ENCODE measurements at places on chromosomes 11 and 22. TPM values are rescaled to one million over a fixed set of nuclear protein-coding genes. Genes with fewer than 3 reads are reported as not detected.

GRCh38 chr11:34309965-34310364 is 47.8 kb downstream of the ABTB2 start:
- no peak for DNase-seq
- peaks cover 5% of the 10 kb centered on the region for H3K27me3 ChIP-seq
- H3K4me1 ChIP-seq, result peaks cover 20% of the 10 kb centered on the region
- no peak overlapping the region for H3K27ac ChIP-seq
- H3K36me3 ChIP-seq, result peaks cover 3% of the 10 kb centered on the region

DNA sequence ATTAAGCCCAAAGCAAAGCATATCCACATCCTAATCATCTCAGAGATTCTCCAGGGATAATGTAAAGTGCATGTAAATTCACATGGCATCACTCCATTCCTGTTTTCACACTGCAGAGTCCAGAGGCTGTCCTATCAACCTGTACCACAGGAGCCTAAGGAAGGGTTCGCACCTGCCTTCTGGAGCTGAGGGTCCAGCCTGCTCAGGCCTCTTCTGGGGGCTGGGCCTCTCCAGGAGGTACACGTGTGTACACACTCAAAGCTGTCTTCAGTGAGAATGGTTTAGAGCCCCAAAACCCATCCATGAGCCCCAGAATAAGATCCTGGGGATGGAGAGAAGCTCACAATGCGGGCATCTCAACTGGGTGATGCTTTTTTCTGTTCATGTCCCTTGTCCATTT is 23.9 kb downstream of the PI4KA start:
- H3K36me3 ChIP-seq, result peaks cover 36% of the 10 kb centered on the region
- H3K27me3 ChIP-seq, result no peaks in the 10 kb centered on the region
- no peak overlapping the region for H3K27ac ChIP-seq
- peaks cover 13% of the 10 kb centered on the region for H3K4me1 ChIP-seq
- no peak overlapping the region for H3K4me3 ChIP-seq

GRCh38 chr11:120398132-120398531 is 61.9 kb downstream of the ARHGEF12 start:
- H3K27me3 ChIP-seq, result peaks cover 28% of the 10 kb centered on the region
- no peak for DNase-seq
- no peaks in the 10 kb centered on the region for H3K36me3 ChIP-seq
- no peak overlapping the region for H3K4me3 ChIP-seq
- H3K27ac ChIP-seq, result no peak overlapping the region
- H3K4me1 ChIP-seq, result no peaks in the 10 kb centered on the region

GRCh38 chr11:77580712-77581337 is 8.9 kb upstream of the AQP11 start:
- H3K4me1 ChIP-seq, result no peaks in the 10 kb centered on the region
- DNase-seq, result no peak
- H3K27ac ChIP-seq, result no peak overlapping the region
- H3K36me3 ChIP-seq, result no peaks in the 10 kb centered on the region
- no peak overlapping the region for H3K4me3 ChIP-seq

DNA sequence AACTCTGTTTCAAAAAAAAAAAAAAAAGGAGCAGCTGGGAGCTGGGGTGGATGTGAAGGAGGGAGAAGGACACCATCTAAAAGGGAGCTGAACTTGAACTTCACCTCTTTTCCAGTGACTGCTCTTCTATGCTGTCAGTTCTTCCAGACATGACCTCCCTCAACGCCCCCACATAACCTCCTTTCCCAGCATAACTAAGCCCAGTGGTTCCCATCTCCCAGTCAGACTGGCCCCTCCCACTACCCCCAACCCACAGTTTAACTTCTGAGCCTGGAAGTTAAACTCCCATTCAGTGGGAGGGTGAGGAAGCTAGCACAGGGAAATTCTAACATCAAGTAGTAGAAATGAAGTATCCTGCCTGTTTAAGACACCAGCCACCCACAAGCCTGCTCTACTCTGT is 1.8 kb downstream of the ARHGAP1 start:
- H3K27ac ChIP-seq, result peak overlapping the region; percentile 78
- peaks cover 48% of the 10 kb centered on the region for H3K4me1 ChIP-seq
- H3K27me3 ChIP-seq, result peaks cover 2% of the 10 kb centered on the region
- peak overlapping the region; percentile 99 for H3K4me3 ChIP-seq
- peaks cover 42% of the 10 kb centered on the region for H3K36me3 ChIP-seq

- H3K4me1 ChIP-seq, result no peaks in the 10 kb centered on the region
- H3K4me3 ChIP-seq, result no peak overlapping the region
- no peak for DNase-seq
- no peak overlapping the region for H3K27ac ChIP-seq
Measured at GRCh38 chr11:93392867-93393266, 62.3 kb downstream of the DEUP1 start.

GRCh38 chr11:10476342-10476741 is 21.3 kb downstream of the AMPD3 start:
- DNase-seq, result no peak
- no peak overlapping the region for H3K27ac ChIP-seq
- H3K27me3 ChIP-seq, result no peaks in the 10 kb centered on the region
- no peak overlapping the region for H3K4me3 ChIP-seq
- H3K4me1 ChIP-seq, result peaks cover 14% of the 10 kb centered on the region

The CCDC88B gene
- total RNA-seq, result 133 TPM

The TRIM49 gene
- total RNA-seq, result not detected

Data from activated T-helper 1 cell treated with anti-CD3 and anti-CD28 coated beads, Interleukin-12 subunit alpha, Interleukin-12 subunit beta, Interleukin-2, Interleukin-4 antibody, amounts not matched to agents 30 ng/mL and 10 ng/mL and 1 ng/mL, durations not matched to agents 14 hours and 24 hours and 36 hours (primary cell).